ENCODE measurements at places on chromosomes 13 and 19.

- peak; percentile 12 for DNase-seq
Observed at GRCh38 chr19:6674868-6675305, 4.9 kb upstream of the TNFSF14 start.

- DNase-seq: no peak
Observed at GRCh38 chr13:45989607-45990006, 62.9 kb downstream of the ZC3H13 start.

GRCh38 chr19:51799774-51800472 is 5.0 kb downstream of the FPR3 start:
- DNase-seq: no peak

DNA sequence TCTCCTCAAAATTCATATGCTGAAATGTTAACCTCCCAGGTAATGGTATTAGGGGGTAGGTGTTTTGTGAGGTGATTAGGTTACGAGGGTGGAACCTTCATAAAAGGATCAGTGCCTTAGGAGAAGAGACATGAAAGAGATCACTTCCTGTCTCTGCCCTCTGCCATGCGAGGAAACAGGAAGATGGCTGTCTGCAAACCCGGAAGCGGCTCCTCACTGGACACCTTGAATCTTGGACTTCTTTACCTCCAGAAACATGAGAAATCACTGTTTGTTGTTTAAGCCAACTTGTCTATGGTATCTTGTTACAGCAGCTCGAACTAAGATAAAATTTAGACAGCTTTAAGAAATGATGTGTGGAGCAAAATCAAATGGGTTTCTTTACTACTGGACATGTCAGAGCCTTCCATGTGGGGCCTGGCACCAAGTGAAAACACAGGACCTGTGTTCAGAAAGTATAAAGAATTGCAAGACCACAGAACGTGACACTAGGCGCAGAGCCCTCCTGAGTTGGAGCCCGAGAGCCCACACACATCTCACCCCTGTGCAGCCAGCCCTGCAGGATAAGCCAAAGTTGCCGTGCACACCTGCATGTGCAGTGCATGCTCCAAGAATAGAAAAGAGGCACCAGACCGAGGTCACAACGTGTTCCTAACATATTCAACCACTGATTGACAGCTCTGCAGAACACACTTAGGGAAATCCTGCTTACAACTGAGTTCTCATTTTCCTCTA is 112.5 kb upstream of the UQCRFS1 start:
- no peak for DNase-seq

- no peak for DNase-seq
Observed at GRCh38 chr13:114318624-114319023, 4.3 kb downstream of the CHAMP1 start.

- no peak for DNase-seq
Observed at GRCh38 chr13:46663206-46664037, 110.5 kb downstream of the LRCH1 start.

DNA sequence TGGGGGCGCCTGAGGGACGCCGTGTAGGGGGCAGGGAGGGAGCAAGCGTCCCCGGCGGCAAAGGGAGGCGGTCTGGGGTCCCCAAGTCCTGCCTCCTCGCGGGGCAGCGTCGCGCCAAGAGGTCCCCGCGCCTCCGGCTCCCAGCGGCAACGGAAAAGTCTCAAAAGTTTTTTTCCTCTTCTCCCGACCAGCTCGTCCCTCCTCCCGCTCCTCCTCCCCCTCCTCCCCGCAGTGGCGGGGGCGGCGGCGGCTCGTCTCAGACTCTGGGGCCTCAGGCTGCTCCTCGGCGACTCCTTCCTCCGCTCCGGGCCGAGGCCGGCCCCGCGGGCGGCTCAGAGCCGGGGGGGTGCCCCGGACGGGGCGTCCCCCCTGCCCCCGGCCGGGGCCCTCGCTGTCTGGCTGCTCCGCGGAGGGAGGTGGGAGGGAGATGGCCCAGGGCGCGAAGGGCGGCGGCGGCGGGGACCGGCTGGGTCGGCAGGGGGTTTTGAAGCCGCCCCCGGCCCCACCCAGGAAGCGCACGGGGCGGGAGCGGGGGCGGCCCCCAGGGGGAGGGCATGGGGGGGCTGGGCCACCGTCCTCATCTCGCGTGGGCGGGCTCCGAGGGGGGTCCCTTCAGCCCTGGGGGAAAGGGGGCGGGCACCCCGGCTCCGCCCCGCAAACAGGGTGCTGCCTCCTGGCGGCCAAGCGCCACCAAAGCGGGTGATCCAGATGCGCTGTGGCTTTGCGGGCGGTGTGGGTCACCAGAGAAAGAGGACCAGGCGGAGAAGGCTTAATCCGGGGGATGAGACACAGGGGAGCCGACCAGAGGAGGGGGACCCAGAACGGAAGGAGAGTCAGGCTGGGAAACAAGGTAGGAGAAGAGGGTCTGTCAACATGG is at the start of gene TGFB1:
Gene TGFB1, minus strand, starts transcription at position 457 of the 877 bp plus-strand sequence. CDS start 878 bp downstream, outside the sequence.
- peak; percentile 61 for DNase-seq

- DNase-seq: no peak
Observed at GRCh38 chr13:45367358-45367757, 26.4 kb upstream of the TPT1 start.

GRCh38 chr13:37616131-37616530 is 17.6 kb upstream of the POSTN start:
- no peak for DNase-seq

DNA sequence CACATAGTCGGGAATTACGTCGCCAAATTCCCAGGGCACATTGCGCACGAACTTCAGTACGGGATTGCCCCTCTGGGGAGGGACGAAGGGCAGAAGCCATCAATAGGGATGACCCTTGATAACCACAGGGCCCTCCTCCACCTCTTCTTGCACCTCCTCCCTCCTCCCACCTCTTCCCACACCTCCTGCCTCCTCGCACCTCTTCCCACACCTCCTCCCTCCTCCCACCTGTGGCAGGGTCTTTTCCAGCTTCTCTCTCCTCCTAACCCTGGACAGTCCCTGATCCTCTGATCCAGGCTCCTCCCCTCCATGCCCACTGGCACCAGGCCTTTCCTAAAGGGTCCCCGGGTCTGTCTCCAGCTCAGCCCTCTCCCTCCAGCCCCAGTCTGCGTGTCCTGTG is 3.4 kb downstream of the ERCC1 start:
- no peak for DNase-seq

- DNase-seq: no peak
Observed at GRCh38 chr19:19538785-19539166, 711 bp downstream of the CILP2 start.

- no peak for DNase-seq
Observed at GRCh38 chr13:66218583-66218982, 1011.6 kb downstream of the PCDH9 start.
